ENCODE measurements at places on chromosomes 3 and 15. TPM values are rescaled to one million over a fixed set of nuclear protein-coding genes. Genes with fewer than 3 reads are reported as not detected.

DNA sequence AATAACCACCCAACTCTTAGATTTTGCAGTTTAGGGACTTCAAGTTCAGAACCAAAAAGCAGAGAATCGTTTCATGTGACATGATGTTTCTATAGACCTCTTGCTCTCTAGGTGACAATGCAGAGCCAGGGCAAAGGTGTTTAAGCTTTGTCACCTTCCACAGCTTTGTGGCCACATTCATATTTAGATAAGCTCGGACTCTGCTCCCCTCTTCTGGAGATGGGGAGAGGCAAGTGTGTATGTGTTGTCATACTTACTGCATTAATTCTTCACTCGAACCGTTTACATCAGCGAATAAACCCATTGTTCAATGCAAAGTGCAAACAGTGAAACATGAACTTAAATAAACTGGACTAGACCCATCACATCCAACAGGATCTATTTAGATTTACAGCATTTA lies 33.2 kb downstream of the ST3GAL6 start:
- H3K27ac ChIP-seq = no peak overlapping the region
- H3K27me3 ChIP-seq = no peaks in the 10 kb centered on the region
- peaks cover 4% of the 10 kb centered on the region for H3K4me1 ChIP-seq
- no peak overlapping the region for H3K4me3 ChIP-seq

DNA sequence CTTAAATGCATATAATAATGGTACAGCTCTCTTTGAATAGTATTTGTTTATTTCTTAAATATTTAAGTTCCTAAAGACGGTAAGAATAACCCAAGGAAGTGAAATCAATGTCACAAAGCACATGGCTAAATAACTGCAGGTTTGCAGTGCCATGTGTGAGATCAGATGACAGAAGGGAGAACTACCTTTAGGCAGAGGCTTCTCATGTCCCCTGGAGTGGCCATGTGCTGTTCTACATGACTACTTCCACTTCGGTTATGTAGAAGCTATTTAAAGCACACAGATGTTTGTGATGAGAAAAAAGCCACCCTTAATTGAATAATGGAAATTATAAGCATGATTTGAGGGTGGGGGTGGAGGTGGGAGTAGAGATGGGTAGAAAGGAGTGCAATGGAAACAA lies 109.1 kb downstream of the UBE3A start:
- no peak overlapping the region for H3K27ac ChIP-seq
- no peaks in the 10 kb centered on the region for H3K27me3 ChIP-seq
- no peak for DNase-seq
- H3K36me3 ChIP-seq = peaks cover 4% of the 10 kb centered on the region

DNA sequence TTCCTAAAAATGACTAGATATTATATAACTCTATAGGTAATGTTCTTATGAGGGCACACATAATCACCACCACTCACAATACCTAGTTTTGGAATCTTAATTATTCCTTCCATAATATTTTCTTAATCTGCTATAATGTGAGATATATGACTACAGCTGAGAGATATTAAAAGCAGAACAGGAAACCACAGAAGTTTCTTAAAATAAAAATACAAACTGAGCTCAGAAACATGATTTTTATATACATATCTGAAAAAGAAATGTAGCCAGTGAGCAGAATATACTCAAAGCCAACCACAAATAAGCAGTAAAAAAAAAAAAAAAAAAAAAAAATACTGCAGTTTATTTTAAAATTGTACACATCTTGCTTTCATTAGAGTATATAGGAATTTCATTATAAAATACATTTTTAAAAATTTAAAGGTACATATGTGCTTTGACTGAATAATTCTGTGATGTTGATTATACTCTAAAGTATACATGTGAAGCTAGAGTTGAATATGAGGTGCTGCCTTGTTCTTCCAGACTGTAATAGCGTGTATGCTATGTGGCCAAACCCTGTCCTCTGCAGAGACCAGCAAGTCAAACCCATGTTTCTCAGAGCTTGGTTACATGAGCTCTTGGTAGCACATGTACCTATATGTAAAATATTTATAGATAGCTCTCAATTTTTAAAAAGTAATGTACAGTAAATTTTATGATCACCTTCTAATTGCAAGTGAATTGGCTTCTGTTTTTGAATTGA lies 175.0 kb downstream of the UBE2E2 start:
- no peak overlapping the region for H3K27ac ChIP-seq
- DNase-seq = no peak
- H3K4me3 ChIP-seq = no peak overlapping the region
- H3K27me3 ChIP-seq = no peaks in the 10 kb centered on the region
- H3K36me3 ChIP-seq = no peaks in the 10 kb centered on the region

GRCh38 chr3:33430571-33430970 lies 9.6 kb downstream of the UBP1 start:
- no peak overlapping the region for H3K27ac ChIP-seq
- H3K4me3 ChIP-seq = no peak overlapping the region
- no peaks in the 10 kb centered on the region for H3K27me3 ChIP-seq
- no peak for DNase-seq

- no peaks in the 10 kb centered on the region for H3K36me3 ChIP-seq
- DNase-seq = no peak
- no peak overlapping the region for H3K4me3 ChIP-seq
- no peaks in the 10 kb centered on the region for H3K4me1 ChIP-seq
These were observed 329.8 kb upstream of the LRRC3B start for GRCh38 chr3:26292780-26293179.

Gene BUB1B
- 24.7 TPM for total RNA-seq

GRCh38 chr3:33904730-33905129 lies 106.3 kb downstream of the PDCD6IP start:
- H3K36me3 ChIP-seq = no peaks in the 10 kb centered on the region
- H3K27me3 ChIP-seq = no peaks in the 10 kb centered on the region
- no peaks in the 10 kb centered on the region for H3K4me1 ChIP-seq
- H3K4me3 ChIP-seq = no peak overlapping the region
- DNase-seq = no peak
- H3K27ac ChIP-seq = no peak overlapping the region

Data from IMR-90 (cell line).